ENCODE measurements at places on chromosomes 16 and 17.

DNA sequence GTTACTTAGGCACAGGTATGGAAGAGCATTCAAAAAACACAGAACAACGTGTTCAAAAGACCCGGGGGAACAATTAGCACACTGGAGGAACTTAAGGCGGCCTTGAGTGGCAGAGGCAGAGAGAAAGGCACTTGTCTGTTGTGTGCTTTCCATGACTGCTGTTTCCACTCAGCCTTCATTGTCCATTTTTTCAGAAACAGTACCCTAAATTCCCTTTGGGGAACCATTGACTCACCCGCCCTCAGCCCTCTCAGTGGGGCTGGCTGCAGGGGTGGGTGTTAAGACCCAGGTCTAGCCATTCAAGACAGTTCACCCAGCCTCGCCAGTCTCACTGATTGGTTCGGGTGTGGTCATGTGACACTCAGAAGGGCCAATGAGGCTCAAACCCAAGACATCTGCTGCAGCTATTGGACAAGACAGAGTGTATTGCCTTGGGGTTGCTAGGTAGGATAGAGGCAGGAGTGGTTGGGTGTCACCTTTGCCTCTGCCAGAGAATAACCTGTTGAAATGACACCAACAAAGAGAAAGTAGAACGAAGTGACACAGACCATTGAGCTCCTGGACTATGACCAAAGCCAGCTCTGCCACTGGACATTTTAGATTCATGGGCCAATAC lies 19.6 kb upstream of the CEP20 start:
- no peak for DNase-seq

DNA sequence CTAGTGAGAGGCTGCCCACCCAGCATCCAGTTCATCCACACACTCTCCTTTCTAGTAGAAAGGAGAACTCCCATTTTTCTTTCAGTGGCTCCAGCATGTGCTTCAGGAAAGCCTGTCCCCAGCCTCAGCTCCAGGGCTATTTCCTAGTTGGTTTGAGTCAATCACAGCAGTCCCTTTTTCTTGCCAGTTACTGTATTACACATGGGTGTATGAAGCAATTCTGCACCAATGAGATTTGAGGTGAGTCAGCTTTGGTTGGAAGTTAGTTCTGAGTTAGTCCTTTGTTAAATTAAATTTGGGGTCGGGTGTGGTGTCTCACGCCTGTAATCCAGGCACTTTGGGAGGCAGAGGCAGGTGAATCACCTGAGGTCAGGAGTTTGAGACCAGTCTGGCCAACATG lies 24.8 kb downstream of the RAD51D start:
- DNase-seq = no peak

- no peak for DNase-seq
These were observed 152.7 kb upstream of the ERCC4 start for GRCh38 chr16:13767215-13767614.

- no peak for DNase-seq
These were observed 5.0 kb downstream of the TAOK2 start for GRCh38 chr16:29978564-29979270.

DNA sequence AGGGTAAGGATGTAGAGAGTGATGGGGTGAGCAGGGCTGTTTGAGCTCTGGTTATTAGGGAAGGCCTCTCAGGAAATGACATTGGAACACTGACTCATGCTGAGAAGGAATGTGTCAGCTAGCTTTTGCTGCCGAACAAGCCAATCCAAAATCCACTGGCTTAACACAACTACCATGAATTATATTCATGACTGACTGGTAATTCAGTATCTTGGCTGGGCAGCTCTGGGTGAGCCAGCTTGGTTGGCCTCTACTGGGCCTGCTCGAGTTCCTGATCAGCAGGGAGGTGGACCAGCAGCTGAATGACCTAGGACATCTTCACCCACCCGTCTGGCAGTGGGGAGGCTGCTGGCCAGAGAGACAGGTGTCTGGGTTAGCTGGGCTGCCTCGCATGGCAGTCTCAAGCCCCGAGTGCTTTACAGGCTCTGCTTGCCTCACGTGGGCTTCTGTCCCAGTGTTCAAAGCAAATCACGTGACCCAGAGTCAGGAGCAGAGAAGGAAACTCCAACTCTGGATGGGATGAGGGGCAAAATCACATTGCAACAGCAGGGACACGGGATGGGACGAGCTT lies 209.4 kb downstream of the KATNIP start:
- no peak for DNase-seq

- DNase-seq = no peak
These were observed 77.0 kb upstream of the MTMR4 start for GRCh38 chr17:58591455-58591854.

GRCh38 chr16:29307598-29308507 lies 98.7 kb downstream of the NPIPB11 start:
- DNase-seq = no peak

DNA sequence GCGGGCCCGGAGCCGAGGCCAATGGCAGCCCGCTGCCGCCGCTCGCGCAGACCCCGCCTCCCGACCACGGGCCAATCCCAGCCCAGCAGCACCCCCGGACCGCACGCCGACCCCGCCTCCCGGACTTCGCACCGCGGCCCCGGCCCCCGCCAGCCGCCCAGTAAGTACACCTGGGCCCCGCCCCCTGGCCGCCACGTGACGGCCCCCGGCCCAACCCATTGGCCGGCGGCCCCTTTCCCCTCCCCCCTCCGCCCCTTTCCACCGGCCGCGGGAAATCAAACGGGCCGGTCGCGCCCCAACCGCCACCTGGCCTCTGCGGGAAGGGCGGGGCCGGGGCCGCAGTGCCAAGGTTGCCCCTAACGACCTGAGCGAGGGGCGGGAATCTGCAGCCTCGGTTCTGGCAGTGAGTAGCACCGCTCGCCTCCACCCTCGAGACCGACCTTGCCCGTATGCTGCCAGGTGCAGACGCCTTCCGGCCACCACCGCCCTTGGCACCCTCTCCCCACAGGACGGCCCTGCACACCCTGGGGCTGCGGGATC lies at the start of gene YBX2:
TSS of gene YBX2 (minus strand) at position 26 of the 540 bp plus-strand sequence. CDS start 139 bp downstream, outside the sequence.
- peak; percentile 45 for DNase-seq

- DNase-seq = no peak
These were observed 17.8 kb downstream of the PLLP start for GRCh38 chr16:57266531-57267260.

DNA sequence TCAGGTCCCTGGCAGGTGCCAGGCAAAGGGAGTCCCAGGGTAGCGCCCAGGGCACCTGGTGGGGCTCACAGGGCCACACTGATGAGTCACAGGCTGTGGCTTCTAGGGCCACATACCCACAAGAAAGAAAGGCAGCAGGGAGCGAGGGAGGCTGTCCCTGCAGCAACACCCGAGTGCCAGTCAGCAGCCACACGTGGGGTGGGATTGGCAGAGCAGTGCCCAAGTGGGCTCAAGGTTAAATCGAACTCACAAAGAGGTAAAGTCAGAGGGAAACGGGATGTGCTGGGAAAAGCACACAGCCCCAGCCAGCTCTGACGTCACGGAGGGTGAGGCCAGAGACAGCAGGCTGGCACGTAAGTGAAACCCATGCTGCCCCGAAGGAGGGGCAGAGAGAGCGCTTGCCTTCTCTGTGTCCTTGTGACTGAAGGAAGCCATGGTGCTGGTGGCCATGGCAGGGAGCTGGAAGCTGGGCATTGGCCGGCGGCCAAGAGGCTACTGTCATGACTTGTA lies 33.8 kb downstream of the FA2H start:
- DNase-seq = no peak

DNA sequence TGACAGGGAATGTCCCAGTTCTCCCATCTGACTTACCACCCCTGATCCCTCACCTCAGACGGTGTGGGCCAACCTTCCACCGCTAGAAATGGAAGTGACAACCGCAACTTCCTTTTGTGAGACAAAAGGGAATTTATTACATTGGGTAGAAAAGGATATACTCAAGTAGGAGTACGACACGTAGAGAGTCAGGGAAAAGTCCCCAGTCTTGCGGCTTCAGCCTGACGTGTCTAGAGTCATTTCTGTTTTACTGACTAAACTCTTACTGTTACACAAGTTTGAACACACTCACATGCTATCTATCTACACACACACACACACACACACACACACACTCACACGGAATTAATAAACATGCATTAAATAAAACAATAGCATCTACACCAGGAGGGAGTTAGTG lies 178.9 kb downstream of the COPRS start:
- no peak for DNase-seq

DNA sequence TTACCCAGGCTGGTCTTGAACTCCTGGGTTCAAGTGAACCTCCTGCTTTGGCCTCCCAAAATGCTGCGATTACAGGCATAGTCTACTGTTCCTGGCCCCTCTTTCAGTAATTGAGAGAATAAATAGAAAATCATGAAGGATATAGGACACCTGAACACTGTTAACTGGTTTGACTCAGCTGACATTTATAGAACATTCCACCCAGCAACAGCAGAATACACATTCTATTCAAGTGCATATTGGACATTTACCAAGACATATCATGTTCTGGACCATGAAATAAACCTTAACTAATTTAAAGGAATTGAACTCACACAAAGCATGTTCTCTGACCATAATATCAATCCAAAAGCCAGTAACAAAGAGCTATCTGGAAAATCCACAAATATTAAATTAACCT lies 19.8 kb upstream of the BAIAP2 start:
- DNase-seq = no peak

DNA sequence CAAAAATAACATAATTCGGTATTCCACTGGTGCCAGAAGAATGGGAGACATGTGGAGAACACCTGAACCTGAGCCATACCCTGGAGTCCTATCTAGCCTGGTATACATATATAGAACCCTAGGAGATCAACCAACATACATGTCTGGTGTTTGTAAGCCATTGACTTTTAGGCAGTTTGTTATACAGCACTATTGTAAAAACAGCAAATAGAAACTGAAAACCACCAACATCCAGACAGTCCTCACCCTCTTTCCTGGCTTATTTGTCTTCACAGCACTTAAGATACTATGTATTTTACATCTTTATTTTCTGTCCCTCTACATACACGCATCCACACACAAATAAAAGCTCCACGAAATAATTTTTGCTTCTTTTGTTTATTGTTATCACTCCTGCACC lies 404.2 kb upstream of the PMFBP1 start:
- no peak for DNase-seq

- DNase-seq = no peak
These were observed 41.9 kb downstream of the TMEM11 start for GRCh38 chr17:21171970-21172510.

DNA sequence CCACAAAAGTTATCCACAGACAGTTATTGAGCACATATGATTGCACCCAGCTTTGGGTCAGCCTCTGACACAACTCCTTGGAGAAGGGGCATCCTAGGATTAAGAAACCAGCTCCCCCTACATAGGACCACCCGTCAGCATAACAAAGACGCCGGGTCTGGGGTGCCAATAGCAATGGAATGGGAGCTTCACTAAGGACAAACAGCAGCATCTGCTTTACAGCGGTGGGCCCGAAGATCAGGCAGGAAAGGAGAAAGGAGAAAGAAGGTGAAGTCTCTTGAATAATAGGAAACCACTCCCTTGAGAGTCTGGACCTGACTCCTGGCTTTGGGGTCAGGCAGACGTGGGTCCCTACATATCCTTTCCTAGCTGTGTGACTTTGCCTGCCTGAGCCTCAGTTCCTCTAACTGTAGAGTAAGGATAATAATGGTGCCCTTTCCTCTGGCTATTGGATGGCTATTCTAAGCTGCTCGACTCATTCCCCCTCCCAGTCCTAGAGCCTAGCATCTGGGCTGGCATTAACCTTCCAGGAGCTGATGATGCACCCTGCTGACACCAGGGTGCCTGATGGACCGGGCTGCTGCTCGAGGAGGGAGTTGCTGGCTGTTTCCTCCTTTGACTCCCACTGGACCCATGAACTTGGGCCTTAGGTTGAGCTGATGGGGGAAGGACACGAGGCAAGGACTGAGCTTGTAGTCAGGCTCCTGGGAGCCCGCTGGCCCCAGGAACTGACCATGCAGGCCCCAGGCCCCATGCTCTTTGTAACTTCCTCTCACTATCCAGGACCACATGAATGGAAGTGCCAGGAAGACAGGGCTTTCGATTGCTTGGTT lies 94.2 kb downstream of the C16orf78 start:
- no peak for DNase-seq

DNA sequence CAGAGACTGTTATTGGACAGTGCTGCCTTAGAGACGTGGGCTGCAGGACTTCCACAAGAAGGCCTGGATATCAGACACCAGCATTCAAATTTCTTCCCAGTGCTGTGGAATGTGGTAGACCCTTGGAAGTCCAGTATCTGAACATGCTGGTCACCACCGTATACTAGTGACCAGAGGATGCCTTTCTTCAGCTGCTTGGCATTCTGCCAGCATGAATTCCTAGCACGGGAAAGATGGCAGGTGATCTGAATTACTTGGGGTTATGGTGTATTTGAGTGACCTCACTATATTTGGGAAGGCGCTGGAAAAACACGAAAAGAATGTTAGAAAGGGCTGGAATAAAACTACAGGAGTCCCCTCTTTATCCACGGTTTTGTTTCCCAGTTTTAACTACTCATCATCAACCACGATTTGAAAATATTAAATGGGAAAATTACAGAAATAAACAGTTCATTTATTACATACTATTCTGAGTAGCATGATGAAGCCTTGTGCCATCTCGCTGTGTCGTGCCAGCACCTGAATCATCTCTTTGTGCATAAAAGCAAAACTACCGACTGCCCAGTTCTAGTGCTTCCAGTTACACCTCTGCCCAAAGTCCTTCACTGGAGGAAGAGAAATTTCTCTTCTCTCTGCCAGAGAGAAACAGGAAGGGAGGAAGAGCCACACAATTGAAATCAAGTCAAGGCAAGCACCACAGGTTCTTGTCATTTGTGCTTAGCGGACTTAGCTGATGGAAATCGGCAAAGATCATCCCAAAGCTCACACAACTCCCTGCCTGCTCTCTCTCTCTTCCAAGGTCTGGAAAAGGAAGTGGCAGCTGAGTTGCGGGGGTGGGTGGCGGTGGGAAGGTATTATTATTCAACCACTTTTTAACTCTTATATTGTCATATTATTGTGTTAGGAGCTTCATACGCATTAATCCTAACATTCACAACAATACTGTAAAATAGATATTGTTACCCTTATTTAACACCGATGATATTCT lies 1.4 kb upstream of the CHST4 start:
- DNase-seq = no peak

DNA sequence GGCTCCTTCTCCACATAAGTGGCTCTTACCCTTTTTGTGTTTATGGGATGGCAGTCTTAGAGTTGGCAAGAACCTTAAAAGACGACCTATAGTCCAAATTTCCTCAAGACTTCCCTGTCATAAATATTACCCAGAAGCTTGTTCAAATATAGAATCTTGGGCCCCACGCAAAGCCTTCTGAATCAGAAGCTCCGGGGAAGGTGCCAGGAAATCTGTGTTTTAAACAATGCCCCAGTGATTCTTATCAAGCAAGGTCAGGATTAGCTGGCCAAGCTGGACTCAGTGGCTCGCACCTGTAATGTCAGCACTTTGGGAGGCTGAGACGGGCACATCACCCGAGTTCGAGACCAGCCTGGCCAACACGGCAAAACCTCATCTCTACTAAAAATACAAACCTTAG lies 85.7 kb downstream of the TIMM22 start:
- no peak for DNase-seq

DNA sequence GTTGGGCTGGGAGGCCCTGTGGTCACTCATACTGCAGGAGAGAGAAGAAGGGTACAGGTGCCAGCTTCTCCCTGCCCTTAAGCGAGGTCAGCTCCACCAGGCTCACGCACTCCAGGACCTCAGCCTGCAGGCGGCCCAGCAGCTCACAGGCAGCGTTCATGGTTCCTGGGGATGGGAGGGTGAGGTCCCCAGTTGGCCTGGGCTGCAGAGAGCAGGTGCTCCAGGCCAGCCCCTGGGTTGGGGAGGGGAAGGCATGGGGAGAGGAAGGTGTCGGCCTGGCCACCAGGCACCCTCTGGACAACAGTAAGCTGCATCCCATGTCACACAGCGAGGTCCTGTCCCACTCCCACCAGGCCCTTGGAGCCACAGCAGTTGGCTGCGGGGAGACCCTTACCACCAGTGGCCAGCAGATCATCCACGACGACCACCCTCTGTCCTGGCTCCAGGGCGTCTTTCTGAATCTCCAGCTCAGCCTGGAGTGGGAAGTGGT lies 2.0 kb downstream of the APRT start:
- DNase-seq = no peak

All from hindlimb muscle (tissue), 1 donor.